ENCODE measurements at places on chromosomes 7 and 10.

DNA sequence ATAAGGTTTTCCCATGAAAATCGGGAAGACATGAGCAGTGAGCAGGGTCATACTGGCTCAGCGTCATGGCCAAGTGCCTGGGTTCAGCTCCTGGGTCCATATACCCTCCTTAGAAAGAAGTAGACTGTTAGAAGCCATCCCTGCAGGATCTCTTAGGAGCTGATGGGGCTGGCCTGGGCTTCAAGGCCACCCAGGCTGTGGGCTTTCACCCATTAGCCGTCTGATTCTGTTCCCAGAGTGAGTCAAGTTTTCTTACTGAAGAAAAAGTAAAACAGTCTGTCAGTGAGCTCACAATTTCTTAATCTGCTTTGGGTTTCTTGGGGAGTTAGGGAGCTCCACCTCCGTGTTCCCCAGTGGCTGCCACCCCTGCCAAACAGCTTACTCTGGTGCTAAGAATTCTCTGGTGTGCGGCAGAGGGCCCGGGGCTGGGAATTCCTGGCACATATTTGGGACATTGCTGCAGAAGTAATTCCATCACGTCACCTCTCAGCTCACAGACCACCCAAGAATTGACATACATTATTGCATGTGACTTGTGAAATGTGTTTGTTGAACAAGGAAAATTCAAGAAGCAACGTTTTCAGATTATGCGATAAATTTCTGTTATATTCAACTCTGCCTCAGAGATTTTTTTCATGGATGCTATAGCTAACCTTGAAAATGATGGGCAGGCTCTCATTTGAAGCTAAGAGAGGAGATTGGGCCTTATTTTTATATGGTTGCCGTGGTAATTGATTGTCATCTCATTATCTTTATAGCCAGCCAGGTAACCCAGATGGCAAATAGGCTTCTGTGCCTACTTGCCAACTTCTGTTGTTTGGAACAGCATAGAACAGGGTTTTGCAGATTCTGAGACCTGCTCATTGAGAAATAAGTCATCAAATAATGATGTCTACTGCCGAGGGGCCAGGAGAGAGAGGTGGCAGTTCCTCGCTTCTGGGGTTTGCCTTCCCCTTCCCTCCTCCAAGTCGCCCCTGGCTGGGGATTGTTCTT, 166.4 kb downstream of the CHN2 start:
- DNase-seq: no peak

GRCh38 chr10:1544209-1544673, 193.1 kb downstream of the ADARB2 start:
- DNase-seq: no peak

DNA sequence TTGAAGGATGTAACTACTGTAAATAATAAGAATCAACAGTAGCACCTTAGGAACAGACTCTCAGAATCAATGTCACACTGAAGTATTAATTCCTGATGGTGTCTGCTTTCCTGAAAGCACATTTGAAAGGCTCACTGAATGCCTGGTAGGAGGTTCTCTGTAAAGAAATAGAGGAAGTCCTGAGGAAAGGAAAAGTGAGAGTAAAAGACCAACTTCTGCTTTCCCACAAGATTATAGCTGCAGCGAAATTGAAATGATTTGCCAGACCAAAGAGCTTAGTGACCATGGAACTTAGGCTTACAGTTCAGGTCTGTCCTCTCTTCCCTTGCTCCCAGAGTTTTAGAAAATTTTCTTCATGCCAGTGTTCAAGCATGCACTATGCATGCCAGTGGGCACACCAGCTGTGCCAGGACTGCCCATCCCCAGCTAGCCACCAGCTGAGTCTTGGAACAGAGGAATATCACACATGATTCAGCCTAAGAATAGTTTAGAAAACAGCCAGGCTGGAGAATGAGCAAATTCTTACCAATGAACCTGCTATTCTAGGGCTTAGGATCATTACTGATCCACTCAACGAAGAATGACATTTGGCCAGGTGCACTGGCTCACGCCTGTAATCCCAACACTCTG, 123.2 kb downstream of the HERPUD2 start:
- no peak for DNase-seq

DNA sequence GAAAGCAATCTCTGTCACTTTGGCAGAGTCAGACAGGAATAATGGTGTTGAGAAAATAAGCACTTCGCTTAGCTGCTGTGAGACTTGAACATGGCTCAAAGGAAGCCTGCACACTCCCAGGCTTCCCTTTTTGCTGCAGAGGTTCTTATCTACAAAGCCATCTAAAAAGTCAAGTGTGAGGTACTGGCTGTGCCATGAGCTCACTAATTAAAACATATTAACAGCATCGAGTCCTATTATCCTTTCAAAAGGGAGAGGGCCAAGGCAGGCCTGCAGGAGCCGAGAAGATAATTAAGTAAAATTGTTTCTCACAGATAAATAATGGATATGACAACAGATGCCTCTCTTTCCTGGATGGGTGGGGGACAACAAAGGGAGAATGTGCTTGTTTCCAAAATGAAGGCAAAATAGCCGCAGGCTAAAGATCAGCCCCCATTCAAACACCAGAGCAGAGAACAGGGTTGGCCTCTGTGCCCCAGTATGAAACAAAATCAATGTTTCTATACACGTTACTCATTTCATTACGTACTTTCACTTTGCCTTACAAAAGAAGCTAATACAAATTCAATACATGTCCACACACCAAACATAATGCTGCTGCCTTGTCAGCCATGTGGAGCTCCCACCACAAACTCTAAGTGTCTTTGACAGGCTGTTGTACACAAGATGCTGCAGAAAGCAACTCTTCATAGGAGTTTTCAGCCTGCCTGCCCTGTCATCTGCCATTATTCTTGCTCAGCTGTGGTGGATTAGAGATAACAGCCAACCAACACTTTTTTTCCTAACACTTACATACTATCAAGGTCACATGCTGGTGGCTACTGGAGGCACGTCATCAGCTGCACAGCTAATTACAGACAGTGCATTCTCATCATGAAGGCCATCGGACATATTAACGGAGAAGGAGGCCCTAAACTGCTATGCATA, 55.3 kb downstream of the ELAPOR2 start:
- no peak for DNase-seq

DNA sequence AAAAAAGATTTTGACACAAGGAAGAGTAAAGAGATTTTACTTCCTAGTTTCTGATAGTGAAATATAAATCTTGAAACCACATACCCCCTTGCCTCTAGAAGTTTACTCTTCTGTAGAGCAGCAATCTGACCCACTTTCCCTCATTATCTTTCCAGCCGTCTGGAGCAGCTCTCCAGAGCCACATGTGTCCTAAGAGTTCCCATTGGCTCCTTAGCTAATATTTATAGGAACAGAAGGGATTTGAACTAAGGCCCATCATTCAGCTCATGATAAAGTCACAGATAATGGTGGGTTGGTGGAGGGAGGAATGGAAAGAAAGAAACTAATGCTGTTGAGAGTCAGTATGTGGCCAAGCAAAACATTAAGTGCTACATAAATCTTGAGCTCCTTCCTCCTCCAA, 121.8 kb downstream of the INHBA start:
- DNase-seq: no peak

DNA sequence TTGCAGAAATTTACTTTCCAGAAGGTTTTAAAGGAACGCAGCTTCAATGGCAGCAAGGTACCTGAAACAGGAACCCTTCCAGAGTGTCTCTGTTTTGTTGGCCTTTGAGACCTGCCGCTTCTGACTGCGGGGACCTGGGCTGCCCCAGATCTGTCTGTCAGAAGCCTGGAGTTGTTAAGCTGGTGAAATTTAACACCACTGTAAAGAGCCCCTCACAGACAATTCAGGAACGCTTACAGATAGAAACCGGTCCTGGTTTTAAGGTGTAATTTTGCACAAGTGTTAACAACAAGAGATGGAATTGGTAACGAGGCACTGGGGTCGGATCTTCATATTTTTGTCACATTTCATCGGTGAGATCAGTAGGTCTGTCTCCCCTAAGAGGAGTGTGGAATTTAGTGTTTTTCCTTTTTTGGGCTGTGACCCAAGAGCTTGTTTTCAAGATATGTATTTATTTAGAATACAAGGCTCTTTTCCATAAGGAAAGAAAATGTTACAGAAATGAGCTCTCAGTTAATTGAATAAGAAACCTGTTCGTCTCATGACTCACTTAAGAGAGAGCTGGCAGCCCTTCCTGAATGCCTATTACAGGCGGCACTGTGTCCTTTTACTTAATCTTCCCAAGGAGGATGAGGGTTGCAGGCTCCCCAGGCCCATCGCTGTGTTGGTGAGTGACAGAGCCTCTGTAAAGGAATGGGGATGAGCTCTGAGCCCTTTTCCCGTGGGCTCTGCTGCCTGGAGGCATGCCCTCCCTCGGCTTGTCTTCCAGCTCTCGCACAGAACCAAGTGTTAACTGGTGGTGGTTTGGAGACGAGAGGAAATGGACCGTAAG, 168.7 kb downstream of the CUX1 start:
- no peak for DNase-seq

DNA sequence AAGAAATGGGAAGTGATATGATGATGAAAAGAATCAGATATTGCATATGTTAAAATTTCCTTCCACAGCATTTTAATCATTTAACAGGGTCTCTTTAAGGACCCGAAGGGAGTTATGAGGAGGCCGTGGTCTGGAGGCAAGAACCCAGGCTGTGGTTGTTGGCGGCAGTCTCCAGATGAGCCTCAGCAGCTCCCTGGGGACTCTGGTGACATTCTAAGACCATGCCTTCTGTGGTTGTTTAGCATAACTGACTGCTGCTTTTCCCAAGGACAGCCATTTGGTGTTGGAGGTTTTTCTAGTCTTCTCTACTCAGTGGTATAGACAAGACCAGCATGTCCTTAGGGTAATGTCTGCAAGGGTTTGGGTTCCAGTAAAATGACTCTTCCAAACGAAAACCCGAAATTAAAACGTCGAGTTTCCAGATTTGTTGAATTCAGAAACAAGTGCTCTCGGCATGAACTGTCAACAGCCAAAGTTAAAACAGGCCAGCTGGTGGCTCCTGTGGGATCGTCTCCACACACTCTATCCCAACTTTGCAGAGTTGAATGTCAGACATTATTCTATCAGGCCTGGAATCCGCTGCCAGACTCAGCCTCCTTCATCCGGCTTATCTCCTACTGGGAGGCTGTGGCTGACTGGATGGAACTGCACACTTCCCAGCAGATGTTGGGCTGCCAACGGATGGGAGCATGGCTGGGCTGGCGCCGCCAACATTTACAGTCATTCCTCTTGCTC, 183.1 kb downstream of the TAX1BP1 start:
- DNase-seq: no peak

- peak; percentile 22 for DNase-seq
Observed at GRCh38 chr7:8724080-8724718, 290.8 kb downstream of the NXPH1 start.

DNA sequence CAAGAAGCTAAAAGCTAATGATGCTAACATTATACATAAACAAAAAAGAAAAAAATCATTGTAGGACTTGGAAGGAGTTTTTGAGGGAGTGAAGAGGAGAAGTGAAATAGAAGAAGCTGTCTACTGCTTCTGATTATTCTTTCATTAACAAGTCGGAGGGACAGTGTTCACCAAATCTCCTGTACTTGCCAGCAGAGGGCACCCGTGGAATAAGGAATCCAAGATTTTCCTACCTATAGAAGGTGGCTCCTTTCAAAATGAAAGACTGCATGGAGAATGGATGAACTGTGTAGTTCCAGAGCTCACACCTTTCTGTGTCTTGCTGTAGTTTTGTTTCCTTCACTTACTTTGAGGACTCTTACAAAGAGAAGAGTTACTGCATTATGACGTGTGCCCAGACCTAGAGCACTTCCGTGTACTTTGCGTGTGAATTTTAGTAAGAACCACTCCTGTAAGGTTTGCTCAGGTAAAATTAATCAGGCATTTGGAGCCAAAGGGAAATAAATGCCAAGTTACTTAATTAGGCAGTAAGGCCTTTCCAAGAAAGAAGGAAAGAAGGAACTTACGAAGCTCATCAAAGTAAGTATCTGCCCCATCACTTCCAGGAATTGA, 145.1 kb downstream of the SEMA3D start:
- DNase-seq: peak; percentile 6

- DNase-seq: peak; percentile 27
Observed at GRCh38 chr7:33807779-33808482, 97.4 kb upstream of the BMPER start.

DNA sequence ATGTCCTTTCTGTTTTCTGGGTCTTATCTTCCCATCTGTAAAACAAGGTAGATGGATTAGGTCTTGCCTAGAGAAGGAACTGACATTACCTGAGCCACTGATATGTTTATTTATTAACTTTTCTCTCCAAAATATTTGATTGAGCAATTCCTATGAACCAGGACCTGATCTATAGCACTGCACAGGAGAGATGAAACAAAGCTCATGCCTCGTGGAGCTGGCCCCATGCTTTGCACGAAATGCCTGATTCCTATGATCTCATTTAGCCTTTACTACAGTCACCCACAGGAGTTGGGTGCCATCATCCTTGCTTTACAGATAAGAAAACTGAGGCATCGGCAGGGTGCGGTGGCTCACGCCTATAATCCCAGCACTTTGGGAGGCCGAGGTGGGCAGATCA, 48.2 kb upstream of the ZMIZ1 start:
- no peak for DNase-seq

DNA sequence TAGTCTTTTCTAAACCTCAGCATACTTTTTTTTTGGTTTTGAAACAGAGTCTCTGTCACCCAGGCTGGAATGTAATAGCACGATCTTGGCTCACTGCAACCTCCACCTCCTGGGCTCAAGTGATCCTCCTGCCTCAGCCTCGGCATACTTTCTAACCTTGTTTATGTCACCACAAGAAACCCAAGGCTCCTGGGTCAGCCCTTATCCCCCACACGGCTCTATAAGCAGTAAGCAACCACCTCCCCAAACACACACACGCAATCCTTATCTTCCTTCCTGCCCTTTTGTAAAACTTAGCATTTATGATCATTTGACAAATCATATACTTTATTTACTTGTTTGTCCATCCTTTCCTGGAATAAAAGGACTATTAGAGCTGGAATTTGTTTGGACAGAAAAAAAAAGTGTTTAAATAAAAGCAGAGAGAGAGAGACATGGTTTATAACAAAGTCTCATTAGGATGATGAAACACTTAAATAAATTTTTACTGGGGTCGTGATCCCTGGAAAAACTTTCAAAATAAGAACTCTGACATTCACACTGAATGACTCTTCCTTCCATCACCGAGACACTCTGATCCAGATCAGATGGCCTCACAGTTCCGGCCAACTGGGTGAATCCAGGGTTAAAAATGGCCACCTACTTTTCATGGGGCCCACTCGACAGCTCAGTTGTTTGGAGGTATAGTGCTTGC, 72.7 kb upstream of the PIK3CG start:
- DNase-seq: no peak

DNA sequence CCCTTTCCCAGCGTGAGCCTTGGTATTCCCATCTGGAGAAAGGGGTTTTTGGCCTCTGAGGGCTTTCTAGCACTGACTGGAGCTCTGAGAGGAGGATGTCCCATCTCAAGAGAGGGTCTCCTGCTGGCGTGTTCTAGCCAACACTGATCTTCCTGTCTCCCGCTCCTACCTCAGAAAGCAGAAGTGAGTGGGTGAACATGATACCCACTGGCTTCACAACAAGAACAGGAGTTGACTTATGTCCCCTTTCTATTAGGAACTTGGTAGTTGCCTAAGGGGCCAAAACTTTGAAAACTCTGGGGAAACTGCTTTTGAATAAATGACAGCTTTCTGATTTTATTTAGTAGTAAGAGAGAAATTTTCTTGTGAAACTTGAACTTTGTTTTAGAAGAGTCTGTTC, 113.1 kb upstream of the ADCY1 start:
- DNase-seq: no peak

GRCh38 chr10:82942286-82943099, 1067.5 kb downstream of the NRG3 start:
- DNase-seq: peak; percentile 10
